ENCODE measurements at places on chromosomes 16 and 17.
A peak's percentile ranks its signal among the peaks of the same experiment; 100 is the strongest.

- DNase-seq = no peak
Observed at GRCh38 chr16:58160855-58161254, 31.7 kb upstream of the CFAP20 start.

DNA sequence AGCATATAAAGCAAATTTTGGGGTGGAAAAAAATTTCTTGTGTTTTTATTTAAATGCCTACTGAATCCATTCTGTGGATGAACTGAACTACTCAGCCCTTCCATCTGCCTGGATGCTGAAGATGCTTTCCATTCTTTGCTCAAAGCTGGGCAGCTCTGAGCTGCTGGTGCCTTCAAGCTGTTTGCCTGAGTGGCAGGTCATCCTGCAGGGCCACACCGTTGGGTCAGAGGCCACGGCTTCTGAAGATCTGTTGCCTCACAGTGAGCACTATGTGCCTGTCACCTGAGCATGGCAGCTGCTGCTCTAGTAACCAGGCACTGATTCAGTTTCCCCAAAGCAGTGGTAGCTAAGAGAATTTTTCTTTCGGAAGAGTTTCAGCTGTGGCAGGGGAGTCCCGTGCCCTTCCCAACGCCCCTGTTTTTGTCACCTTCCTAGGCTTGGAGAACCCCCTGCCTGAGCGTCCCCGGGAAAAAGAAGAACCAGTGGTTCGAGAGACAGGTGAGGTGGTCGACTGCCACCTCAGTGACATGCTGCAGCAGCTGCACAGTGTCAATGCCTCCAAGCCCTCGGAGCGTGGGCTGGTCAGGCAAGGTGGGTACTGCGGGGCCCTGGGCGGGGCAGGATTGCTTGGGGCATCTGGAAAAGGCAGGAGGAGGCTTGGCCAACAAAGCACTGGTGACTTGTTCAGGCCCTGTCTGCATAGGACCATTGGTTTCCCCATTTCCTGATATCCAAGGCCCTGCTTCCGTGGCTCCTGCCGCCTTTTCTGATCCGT lies 8.5 kb downstream of the PLK1 start:
- DNase-seq = no peak

DNA sequence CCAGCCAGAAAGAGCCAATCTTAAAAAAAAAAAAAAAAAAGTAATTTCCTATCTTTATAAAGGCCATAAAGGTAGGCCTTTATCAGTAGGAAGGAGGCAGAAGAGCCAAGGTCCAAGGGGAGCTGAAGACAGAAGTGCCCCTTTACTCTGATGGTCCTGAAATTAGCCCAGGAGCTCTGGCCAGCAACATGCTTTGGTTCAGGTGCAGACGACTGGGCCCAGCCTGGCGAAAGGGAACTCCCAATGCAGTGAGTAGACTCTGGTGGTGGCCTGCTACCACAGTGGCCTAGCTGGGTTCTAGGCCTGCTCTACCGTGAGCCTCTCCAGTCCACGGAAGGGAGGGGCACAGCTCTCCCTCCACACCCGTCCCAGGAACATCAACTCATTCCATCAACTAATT lies 23.1 kb upstream of the MEIOB start:
- DNase-seq = no peak

DNA sequence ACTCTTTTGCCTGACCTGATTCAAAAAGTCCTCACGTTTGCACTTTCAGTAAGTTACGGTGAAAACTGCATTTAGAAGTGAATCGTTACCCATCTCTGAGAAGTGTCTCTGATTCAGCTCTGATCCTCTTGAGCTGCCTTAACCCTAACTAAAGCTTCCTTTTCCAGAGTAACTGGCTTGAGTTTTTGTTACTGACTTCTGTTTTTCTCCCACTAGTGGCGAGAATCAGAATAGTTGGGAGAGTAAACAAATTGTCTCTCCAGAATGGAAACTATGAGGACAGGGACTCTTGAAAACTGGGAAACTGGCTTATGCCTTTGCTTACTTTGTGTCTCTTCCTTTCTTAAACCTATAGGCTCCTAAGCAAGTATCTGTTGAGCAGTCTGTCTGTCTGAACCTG lies 31.3 kb upstream of the KPNB1 start:
- DNase-seq = no peak

GRCh38 chr17:12553625-12554024 lies 112.1 kb upstream of the MYOCD start:
- DNase-seq = no peak

GRCh38 chr17:50347117-50347893 lies 1.4 kb downstream of the XYLT2 start:
- no peak for DNase-seq

GRCh38 chr16:77912617-77913016 lies 109.7 kb upstream of the CLEC3A start:
- no peak for DNase-seq

DNA sequence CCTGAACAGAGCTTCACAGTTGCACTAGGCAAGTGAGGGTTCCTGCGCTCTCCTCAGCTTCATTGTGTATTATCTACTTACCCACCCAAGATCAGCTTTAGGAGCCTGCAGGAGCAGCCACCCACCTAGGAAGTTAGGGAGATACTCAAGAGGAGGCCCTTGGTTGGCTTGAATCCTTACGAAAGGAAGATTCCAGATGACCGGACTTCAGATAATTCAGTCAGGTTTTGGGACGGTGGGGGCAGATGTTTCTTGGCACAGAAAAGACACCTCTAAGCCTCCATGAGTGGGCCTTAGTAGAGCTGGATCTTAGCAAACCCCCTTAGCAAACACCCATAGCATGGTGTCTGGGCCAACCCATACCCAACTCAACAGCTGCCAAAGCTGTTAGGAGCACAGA lies 2.4 kb upstream of the CBFB start:
- DNase-seq = no peak

GRCh38 chr17:19768046-19768782 lies 20.1 kb upstream of the ALDH3A1 start:
- DNase-seq = no peak

GRCh38 chr17:30922235-30923030 lies 688 bp downstream of the ADAP2 start:
- no peak for DNase-seq

DNA sequence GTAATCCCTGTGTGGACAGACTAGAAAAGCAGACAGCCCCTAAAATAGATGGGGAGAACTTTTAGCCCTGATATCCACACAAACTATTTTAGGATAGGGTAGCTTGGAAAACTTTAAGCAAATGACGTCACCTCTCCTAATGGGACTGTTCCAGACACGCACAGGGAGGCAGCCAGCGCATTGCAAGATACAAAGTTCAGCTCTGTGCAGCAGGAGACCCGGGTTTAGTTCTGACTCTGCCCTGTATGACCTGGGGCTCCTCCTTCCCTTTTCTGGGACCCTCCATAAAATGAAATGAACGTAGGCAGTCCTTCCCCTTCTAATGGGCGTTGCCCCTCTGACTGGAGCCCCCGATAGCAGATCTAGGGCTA lies 6.3 kb downstream of the ZNF689 start:
- DNase-seq = no peak

- peak; percentile 46 for DNase-seq
Observed at GRCh38 chr17:29760279-29761039, 137.7 kb upstream of the CORO6 start.

DNA sequence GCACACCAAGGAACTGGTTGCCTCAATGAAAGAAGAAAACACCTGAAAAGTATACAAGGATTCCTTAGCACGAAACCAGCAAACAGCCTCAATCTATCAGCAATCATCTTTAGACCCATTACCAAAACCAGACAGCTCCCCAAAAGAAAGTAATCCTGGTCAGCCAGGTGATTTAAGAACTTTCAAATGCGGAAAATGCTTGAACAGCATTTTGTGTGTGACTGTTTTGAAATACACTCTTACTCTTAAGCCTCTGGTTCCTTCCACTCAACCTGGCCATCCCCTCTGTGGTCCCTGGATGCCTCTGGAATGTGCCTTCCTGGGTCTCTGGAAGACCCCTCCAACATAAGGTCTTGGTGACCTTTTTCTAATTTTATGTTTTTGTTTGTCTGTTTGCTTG lies 70.5 kb upstream of the NOG start:
- DNase-seq = no peak

- no peak for DNase-seq
Observed at GRCh38 chr16:20899477-20900298, 470 bp downstream of the DCUN1D3 start.

DNA sequence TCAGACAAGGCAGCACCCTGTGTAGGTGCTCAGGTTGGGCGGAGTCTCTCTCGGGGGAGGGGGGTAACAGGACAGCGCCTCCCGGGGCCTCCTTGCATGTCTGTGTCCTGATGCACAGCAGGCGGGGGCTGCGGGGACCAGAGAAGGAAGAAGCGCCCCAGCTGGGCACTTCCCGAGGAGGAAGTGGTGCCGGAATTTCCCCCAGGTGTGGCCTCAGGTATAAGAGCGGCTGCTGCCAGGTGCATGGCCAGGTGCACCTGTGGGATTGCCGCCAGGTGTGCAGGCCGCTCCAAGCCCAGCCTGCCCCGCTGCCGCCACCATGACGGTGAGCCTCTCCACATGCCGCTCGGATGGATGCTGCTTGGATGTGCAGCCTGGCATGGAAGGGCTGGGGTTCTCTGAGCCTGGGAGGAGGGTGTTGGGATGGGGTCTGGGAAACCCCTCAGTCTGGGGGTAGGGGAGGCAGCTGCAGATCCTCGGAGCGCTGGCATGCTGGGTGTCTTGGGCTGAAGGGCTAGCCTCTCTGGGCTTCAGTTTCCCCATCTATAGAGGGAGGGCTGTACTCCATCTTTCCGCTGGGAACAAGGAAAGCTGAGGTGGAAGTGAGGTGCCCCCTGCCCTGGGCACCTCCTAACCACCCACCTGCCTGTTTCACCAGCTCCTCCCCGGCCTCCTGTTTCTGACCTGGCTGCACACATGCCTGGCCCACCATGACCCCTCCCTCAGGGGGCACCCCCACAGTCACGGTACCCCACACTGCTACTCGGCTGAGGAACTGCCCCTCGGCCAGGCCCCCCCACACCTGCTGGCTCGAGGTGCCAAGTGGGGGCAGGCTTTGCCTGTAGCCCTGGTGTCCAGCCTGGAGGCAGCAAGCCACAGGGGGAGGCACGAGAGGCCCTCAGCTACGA lies at the start of gene IL17C:
IL17C (plus strand) TSS at position 250 of the 908 bp plus-strand sequence; CDS start at position 320, 70 bp downstream.
- no peak for DNase-seq

- no peak for DNase-seq
Observed at GRCh38 chr17:10754109-10754508, 24.3 kb upstream of the TMEM220 start.

GRCh38 chr17:79777120-79777893 lies 641 bp upstream of the CBX2 start:
- DNase-seq = no peak

- DNase-seq = no peak
Observed at GRCh38 chr16:28072087-28072486, 8.6 kb upstream of the GSG1L start.

DNA sequence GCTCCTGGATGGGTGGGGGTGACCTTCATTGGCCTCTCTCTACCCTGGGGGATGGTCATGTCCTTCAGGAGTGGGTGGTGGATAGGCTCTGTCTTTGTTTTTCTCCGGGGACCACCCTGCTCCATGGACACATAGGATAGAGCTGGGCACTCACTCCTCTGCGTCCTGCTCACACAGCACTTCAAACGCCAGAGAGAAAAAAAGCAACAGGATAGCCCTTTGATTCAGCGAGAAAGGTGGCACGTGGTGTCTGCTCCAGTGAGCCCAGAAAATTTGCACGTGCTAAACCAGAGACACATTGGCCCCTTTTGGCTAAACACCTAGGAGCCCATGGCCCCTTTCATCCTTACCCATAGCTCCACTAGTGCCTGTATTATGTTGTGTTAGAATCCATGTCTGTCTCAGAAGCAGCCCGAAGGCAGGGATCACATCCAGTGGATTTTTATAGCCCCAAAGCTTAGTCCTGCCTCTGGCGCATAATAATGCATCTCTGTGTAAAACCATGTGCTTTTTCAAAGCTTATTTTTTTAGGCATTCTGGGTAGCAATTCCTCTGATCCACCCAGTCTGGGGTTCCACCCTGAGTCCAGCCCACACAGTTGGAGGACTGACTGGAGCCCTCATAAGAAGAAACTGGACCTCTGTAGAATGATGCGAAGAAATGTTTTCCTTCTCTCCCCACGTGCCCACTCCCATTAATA lies 90.1 kb downstream of the ASIC2 start:
- DNase-seq = no peak

DNA sequence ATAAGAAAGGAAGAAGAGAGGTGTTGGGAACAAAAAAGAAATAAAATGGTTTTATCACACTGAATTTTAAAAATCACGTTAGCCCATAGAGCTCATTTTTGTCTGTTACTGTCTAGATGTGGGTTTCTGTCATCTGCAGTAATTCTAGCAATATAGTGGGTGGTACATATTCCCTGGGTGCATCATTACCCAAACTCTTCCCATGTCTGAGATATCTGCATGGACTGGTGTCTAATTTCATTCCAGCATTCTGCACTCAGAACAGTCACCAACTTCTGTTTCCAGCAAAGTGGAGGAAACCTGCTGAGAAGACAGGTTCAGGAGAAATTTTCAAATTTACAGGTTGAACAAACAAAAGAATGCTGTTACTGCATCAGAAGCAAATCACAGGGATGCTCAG lies 263.8 kb downstream of the CDH11 start:
- DNase-seq = no peak

DNA sequence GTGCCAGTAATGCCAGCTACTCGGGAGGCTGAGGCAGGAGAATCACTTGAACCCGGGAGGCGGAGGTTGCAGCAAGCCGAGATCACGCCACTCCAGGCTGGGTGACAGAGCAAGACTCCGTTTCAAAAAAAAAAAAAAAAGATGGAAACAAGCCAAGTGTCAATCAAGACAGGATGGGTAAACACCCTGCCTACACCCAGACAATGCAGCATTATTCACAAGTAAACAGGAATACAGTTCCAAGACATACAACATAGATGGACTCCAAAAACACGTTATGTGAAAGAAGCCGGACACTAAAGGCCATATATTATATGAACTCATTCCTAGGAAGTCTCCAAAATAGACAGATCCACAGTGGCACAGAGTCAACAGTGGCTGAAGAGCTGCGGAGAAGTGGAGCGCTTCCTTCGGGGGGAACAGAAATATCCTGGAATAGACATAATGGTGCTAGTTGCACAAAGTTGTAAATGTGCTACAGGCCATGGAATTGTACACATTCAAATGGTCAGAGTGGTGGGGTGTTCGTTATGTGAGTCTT lies 33.9 kb downstream of the ANKRD11 start:
- DNase-seq = no peak

All from stimulated activated CD8-positive, alpha-beta memory T cell treated with anti-CD3 and anti-CD28 coated beads, Interleukin-7, amount 100 ng/mL, for 4 hours (primary cell).